ENCODE measurements at places on chromosomes 16 and 17.

DNA sequence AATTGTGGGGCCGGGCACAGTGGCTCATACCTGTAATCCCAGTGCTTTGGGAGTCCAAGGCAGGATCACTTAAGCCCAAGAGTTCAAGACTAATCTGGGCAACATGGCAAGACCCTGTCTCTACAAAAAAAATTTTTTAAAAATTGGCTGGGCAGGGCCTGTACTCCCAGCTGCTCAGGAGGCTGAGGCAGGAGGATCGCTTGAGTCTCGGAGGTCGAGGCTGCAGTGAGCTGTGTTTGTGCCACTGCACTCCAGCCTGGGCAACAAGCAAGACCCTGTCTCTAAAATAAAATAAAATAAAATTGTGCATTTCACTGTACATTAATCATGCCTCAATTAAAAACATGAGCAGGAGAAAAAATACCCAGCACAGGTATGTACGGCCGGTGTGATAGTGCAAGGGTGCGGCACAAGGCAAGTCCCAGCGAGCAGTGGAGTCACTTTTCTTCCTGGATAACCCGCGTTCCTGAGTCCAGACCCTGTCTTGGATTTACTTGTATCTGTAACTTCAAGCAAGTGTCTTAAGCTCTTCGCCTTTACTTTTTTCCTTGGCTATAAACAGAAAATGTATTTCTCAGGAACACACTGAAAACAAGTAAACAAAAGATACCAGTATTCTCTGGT is 11.4 kb downstream of the ZDHHC7 start:
- no peak for DNase-seq

GRCh38 chr16:15034266-15035162 is 21.4 kb downstream of the NTAN1 start:
- DNase-seq: no peak

DNA sequence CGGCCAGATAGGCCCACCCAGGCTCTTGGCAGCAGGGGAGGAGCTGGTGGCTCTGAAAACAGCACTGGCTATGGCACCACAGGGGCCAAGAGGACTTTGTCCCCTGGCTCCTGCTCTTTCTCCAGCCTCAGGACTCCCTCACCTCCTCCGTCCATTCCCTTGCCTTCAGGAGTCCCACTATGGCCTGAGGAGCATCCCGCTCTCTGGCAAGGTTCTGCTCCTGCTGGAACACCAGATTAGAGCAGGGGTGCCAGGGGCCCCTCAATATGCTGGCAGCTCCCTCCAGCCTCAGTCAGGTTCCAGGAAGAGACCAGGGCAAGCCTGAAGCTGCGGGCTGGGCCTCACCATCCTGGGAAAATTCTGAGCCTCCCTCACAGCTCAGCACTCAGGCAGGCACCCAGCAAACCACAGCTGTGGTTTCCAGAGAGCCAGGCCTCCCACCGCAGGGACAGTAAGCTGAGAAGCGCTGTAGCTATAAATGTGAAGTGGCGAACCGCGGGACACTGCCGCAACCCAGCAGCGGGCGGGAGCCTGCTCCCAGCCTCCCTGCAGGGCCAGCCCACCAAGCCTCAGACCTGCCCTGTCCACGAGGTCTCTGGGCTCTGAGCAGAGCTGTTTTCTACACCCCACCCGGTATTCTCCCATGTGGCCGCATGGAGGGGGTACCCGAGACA is 25.7 kb downstream of the C17orf100 start:
- DNase-seq: no peak

- no peak for DNase-seq
These were observed 10.3 kb downstream of the NLRC5 start for GRCh38 chr16:56999409-57000270.

DNA sequence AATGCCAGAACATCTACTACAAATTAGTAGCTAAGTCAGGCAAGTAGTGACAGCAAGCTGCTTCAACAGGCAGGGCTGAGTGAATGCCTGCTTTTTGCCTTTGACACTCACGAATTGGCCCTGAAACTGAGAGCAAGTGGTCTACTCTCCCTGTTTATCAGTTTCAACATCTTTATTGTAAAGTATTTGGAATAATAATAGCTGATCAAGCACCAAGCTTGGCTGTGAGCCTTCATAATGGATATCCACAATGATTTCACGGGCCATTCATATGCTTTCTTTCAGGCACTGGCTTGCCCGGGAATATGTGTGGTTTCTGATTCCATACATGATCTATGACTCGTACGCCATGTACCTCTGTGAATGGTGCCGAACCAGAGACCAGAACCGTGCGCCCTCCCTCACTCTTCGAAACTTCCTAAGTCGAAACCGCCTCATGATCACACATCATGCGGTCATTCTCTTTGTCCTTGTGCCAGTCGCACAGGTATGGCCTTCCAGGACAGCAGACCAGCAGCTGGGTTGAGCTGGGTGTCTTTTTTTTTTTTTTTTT is 5.2 kb downstream of the TLCD3A start:
- DNase-seq: no peak

DNA sequence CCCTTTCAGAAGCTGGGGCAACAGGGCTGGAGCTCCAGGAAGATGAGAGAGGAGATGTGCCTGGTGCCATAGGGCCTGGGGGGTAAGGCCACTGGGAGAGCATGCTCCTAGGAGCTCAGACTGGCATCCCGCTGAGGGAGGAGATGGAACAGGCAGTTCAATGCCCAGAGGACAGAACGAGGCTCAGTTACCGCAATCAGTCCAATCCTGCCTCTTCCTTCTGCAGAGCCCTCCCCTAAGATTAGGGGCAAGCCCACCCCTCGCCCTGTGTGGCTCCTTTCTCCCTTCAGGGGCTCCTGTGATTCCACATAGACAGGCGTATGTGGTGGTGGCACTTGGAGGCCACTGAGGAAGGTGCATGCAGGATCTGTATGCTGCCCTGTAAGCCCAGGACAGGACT is 2.4 kb downstream of the CCDC42 start:
- no peak for DNase-seq

- DNase-seq: no peak
These were observed 652 bp upstream of the SLC25A19 start for GRCh38 chr17:75289832-75290337.

DNA sequence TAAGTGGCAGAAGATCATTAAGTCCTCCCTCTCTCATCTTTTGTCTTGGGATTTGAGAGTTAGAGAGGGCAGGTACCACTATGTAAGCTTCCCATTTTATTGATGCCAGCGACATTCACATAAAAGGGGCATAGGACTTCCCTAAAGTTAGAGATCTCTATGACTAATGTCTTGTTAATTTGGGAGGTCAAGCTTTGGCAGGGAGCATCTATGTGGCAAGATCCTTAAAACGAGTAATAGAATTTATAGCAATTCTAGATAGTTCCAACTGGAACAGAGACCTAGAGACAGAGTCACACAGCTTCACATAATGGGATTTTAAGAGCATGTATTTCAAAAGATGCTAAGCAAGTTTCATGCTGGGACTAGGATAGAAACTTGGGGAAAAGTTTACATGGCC is 308.0 kb downstream of the MAP2K6 start:
- DNase-seq: no peak

GRCh38 chr16:75306099-75306762 is 54.8 kb upstream of the BCAR1 start:
- DNase-seq: no peak

DNA sequence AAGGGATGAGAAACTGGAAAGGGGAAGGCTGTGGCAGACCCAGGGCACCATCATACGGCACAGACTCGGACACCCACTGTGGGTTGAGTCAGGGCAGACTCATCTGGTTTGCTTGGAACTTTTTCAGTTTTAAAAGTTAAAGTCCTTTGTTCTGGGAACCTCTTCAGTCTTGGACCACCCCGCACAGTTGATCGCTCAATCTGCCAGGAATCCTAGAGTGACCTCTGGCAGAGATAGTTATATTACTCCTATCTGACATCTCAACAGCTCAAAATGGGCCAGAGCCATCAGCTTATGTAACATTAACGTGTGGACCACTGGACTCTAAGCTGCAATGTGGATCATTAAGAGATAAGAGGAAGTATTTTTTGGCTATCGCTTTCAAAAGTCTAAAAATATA is 164.3 kb downstream of the ABCA8 start:
- DNase-seq: no peak

DNA sequence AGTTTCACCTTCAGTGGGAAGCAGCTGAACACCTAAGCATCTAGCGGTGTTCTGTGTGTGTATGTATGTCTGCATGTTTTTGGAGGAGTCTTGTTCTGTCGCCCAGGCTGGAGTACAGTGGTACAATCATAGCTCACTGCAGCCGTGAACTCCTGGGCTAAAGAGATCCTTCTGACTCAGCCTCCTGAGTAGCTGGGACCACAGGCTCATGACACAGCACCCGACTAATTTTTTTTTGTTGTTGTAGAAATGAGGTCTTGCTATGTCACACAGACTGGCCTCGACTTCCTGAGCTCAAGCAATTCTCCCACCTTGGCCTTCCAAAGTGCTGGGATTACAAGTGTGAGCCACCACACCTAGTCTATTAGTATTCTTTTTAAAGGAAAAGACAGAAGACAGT is 30.2 kb upstream of the FAAP100 start:
- no peak for DNase-seq

GRCh38 chr16:12178251-12178990 is 201.9 kb downstream of the SNX29 start:
- no peak for DNase-seq

DNA sequence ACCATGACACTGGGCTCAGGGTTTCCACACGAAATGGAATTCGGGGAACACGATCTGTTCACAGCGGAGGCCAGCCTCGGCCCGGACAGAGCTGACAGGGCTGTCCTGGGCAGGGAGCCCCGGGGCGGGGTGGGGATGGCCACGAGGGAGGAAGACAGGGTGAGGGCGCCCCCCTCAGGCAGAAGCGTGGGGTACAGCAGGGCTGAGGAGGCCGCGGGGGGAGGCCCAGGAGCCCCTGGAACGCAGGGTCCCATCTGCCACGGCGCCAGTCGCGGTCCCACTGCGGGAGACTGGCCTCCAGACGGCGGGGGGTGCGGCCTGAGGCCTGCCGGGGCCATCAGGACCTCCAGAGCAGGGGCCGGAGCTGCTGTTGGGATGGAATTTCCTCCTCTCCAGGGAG is 75.9 kb downstream of the LMF1 start:
- DNase-seq: no peak

DNA sequence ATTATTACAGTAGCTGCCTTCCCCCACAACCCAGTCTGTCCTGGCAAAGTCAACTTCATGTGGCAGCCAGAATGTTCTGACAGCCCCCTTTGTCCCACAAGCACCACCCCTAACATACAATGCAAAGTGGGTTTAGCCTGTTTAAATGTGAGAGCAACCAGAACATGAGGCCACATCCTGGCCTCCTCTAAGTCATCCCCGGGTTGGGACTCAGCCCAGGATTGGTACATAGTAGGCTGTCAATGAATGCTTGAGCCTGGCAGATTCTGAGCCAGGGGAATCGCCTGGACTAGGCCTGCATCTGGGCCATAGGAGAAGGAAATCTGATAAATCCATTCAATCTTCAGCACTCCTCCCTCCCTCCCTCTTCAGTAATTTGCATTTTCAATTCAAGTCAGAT is 4.3 kb upstream of the ITGA3 start:
- DNase-seq: no peak

GRCh38 chr17:797236-797840 is 15.2 kb downstream of the MRM3 start:
- DNase-seq: no peak

GRCh38 chr17:62178579-62178978 is 113.5 kb upstream of the MED13 start:
- DNase-seq: no peak

DNA sequence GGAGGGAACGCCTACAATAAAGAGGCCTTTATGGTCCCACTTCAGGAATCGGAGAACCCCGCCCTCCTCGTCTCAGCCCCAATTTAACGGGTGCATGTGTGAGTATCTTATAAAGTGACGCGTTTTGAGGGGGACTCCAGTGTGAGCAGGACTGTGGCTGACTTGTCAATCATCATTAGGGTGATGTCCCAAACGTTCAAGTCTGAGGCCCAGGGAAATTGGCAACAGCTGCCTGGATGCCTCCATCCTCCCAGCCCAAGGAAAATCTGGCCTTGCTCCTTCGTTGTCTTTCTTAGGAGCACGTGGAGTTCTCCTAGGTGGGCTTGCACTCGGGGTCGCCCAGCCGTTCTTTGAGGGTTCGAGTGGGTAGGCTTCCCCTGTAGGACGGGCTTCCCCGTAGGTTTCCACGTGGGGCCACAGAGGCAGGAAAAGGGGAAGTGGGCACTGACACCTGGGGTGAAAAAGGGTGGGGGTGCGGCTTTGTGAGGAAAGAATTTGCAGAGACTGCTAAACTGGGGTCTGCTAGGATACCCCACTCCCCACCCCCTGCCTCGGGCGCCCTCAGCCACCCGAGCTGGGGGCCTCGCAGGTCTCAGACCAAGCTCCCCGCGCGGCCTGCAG is 561 bp upstream of the HERPUD1 start:
- no peak for DNase-seq

- no peak for DNase-seq
These were observed 526 bp downstream of the ZZEF1 start for GRCh38 chr17:4142107-4142900.

DNA sequence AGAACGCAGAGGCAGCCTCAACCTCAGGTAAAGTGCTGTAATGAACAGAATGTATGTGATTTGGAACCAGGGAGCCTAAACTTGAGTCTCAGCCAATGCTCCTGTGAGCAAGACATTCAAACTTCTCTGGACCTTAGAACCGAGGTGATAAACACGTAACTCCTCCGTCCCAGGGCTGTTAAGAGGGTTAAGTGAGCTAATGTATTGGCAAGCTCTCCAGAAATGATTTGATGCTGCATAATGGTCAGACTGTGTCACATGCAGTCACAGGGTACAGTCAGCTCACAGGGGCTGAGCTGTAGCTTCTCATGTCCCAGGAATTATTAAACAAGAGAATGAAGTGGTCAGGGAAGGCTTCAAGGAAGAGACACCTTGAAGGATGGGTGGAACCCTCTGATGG is 10.0 kb upstream of the SLC4A1 start:
- no peak for DNase-seq

- DNase-seq: no peak
These were observed 248.6 kb downstream of the FOXL1 start for GRCh38 chr16:86826941-86827340.

DNA sequence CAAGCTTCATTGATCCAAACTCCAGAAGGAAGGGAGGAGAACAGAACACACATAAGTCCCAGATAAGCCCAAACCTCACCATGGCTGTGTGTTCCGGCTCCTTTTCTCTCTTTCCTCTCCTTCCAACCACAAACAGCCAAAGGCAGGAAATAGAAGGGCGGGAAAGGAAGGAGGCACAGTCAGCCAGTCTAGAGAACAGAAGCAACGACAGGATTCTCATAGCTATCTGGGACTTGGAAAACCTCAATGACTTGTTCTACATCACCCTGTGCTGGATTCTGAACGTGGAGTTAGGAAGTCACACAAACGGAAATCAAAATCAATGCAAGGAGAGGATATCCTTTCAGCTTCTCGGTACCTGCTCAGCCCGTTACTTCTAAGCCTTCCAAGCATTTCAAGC is 9.0 kb downstream of the CRK start:
- DNase-seq: no peak

- DNase-seq: no peak
These were observed 70.7 kb downstream of the OMG start for GRCh38 chr17:31226373-31226772.
